ENCODE measurements at places on chromosomes 6 and 20.

DNA sequence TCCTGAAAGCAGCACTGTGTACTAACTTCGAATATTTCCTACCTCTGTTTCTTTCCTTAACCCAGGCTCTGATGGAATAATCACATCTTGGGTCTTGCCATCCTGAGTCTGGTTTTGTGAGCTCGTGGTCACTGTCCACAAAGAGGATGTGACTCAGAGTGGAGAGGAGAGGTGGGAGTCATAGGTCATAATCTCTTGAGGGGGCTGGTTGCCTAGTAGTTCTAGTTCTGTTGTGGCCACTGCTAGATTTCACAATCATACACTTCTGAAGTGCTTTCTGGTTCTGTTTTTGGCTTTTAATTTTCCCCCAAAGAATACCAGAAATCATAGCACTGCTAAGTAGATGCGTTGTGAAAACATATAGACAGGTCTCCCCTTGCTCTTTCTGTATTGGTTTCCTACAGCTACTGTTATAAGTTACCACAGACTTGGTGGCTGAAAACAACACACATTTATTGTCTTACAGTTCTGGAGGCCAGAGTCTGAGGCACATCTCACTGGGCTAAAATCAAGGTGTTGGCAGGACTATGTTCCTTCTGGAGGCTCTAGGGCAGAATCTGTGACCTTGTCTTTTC lies 102.8 kb downstream of the NRSN1 start:
- no peak for DNase-seq

GRCh38 chr20:56400001-56400640 lies 7.7 kb downstream of the CSTF1 start:
- no peak for DNase-seq

DNA sequence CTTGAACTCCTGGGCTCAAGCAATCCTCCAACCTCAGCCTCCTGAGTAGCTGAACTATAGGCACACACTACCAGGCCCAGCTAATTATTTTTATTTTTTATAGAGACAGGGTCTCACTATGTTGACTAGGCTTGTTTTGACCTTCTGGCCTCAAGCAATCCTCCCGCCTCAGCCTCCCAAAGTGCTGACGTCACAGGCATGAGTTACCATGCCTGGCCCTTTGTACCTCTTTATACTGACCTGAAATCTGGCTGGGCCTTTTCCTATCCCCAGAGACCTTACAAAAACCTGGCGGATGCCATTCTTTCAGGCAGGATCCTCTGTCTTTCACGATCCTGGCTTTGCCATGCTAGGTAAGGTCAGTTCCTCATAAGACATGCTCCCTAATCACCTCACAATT lies 11.5 kb downstream of the WFDC3 start:
- no peak for DNase-seq

DNA sequence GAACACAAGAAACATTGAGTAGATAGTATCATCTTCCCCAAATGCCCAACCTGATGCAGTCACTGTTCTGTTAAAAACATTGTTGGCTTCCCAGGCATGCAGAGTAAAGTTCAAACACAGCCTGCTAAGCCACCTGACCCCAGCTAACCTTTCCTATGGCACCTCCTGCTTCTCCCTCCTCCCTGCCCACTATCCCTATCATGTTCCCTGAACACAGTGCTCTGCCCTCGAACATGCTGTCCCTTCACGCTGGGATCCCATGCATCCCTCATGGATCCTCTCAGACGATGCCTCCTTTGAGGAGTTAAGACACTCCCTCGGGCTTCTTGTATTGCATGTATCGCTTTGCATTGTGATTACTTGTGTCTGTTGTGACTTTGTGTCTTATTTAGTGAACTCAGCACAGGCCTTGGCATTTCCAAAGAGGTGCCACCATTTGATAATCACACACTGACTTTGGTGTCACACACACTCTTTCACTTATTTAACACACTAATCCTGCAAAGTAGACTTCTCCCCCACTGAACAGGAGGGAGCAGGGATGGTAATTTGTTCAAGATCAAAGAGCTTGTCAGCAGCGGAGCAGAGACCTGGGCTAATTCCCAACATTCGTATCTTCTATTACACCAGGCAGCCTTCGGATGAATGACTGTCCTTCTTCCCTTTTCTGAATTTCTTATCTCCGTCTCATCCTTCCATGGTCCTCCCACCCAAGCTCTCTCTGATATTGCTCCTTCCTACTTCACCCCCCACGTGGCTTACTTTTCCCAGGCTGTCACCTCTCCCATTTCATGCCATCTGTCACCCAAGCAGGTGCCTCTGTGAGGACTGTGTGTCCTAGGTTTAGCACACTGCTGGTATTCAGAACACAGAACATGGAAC lies 28.3 kb upstream of the SMIM29 start:
- no peak for DNase-seq

DNA sequence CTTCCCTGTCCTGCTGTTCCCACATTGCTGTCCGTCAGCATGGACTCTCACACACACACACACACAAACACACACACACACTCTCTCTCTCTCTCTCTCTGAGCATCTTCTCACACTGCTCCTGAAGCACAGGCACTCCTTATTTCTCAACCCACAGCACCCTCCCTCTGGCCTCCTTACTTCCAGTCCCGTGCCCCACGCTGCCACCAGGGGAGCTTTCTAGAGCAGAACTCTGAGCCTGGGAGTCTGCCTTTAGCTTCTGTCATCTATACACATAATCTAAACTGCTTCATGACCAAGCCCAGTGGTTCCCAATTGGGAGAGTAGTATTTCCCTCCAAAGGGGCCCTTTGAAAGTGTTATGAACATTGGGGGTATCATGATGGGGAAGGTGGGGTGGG lies 29.1 kb downstream of the HECA start:
- peak; percentile 36 for DNase-seq

DNA sequence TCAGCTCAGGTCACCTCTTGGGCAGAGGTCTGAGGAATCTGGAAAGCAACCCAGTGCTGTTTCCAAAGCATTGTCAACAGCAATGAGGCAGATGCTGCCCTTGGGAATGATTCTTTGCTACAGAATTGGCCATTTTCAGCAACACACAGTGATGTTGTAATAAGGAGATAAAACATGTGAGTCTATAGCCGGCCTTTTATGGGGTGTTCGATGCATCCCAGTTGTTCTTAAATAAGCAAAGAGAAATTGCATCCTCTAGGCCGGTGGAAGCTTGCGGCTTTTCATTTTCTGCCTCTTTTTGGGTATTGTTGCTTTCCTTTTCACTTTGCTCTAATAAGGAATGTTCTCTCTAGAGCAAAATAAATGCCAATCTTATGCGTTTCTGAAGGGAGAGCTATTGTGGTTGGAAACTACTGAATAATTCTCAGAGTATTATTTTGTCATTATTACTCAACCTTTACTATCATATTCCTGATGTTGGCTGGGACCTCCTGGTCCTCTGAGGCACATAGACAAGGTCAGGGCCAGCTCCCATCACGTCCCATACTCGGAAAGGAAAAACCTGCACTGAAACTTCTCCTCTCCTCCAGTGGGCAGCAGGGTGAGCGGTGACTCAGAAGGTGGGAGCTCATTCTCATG lies 214.2 kb downstream of the CDH26 start:
- DNase-seq: no peak

- no peak for DNase-seq
Measured at GRCh38 chr6:106143665-106144064, 57.5 kb downstream of the PRDM1 start.

DNA sequence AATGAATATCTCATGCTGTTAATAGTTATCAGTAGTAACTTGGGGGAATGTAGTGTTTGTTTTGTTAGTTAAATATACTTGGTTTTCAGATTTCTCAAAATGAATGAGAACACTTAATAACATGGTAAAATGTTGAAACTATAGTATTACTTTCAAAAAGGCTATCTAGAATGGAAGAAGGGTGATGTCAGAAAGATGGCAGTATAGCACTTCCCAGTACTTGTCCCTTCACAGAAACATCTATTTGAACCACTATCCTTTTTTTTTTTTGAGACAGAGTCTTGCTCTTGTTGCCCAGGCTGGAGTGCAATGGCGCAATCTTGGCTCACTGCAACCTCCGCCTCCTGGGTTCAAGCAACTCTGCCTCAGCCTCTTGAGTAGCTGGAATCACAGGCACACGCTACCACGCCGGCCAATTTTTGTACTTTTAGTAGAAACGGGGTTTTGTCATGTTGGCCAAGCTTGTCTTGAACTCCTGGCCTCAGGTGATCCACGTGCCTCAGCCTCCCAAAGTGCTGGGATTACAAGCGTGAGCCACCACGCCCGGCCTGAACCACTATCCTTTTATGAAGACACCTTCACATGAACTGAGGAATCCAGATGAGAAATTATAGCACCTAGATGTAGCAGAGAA lies 4.7 kb upstream of the ECHDC1 start:
- no peak for DNase-seq

DNA sequence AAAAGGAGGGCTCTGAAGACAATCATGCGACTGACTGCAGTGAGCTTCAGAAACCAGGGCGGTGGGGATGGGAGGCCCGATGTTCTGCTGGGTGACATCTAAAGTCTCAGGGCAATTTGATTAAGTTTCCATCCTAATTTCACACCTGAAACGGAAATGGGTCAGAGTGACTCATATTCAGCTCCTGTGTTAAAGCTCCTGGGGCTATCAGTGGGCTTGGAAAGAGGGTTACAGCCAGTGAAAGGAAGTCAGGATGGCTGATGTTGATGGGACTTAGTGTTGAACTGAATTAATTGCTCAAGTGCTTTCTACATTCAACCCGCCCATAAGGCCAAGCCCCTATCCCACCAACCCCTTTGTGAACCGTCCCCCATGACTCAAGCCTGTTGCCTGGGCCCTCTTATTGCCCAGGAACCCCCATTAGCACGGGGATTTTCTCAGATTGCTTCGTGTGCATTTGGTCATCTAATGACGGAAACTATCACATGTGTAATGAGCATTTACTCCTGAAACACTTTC lies 47.1 kb upstream of the TBC1D7 start:
- DNase-seq: peak; percentile 23

DNA sequence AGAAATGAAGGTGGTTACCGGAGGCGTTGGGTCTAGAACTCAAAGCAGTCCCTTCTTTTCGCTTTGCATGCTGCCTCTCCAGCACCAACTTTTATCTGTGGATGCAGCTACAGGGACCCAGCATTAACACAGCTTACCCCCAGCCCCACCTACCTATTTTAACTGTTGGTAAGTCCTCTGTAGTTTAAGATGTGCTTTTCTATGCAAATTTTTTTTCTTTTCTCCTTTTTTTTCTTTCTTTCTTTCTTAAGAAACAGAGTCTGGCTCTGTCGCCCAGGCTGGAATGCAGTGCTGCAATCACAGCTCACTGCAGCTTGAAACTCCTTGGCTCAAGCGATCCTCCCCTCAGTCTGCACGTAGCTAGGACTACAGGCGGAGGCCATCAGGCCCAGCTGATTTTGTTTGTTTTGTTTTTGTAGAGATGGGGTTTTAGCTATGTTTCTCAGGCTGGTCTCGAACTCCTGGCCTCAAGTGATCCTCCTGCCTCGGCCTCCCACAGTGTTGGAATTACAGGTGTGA lies 6.5 kb upstream of the USP45 start:
- DNase-seq: no peak

DNA sequence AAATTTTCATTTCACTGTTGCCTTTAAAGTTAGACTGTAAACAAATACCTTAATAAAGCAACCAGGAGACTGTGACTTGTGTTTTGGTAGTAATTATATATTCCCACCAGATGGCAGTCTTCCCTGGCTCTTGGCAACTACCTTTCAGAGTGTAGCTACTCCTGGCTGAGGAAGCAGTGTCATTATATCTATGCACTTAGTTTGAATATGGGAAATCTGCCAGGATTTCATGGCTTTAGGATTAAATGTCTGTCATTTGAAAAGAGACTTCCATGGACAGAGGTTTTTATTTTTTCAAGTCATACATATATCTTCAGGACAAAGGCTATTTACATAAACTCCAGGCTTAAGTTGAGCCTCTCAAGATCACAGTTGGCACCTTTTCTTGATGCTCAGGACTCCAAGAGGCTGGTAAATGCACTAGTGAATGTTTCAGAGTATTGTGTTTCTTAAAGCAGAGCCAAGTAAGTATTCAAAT lies 160.1 kb downstream of the C6orf58 start:
- peak; percentile 7 for DNase-seq

- no peak for DNase-seq
Measured at GRCh38 chr20:59723108-59723500, 118.8 kb downstream of the PHACTR3 start.

DNA sequence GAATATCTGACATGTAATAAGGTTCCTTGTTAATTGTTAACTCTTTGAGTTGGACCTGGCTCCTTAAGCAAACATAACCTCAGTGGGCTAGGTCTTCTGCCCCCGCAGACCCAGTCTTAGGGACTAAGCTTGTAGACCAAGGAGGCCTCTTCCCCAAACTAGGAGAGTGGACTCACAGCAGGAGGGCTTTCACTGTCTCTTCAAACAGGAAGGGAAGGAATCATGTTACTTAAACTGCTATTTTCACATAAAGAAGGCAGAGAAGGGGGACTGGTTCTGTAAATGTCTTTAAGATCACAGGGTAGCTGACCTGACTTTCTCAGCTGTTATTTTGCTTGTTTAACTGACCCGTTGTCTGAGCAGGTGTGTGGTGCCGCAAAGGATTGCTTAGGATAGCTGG lies 34.9 kb upstream of the PRDM1 start:
- no peak for DNase-seq

DNA sequence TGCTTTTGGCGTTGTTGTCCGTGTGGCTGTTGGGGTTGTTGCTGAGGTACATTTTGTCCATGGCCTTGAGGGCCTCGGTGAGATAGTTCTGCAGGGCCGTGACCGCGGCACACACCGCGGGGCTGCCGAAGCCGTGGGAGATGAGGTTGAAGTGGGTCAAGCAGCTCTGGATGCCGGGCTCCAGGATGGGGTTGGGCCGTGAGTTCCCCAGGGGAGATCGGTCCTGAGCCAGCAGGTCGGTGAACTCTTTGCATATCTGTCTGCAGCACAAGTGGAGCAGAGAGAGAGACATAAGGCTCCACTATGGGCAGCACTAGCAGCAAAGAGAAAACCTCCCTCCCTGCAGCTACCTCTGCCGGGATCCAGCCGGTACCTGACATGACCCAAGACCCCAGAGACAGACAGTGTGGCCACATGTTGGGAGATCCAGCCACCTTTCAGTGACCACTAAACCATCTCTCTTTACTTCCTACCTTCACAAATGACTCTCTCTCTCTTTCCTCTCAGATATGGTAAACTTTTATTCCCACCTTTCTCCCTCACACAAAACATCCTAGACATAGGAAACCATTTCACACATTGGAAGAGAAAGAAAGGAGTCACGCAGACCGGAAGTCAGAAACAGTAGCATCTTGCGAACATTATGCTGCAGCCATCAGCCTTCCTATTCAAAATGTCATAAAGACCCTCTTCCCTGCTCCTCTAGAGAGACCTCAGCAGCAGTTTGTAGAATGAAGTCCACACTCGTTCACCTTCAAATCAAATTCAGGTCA lies 16.2 kb downstream of the TFAP2A start:
- no peak for DNase-seq
